ENCODE measurements at places on chromosomes 3 and 15.

DNA sequence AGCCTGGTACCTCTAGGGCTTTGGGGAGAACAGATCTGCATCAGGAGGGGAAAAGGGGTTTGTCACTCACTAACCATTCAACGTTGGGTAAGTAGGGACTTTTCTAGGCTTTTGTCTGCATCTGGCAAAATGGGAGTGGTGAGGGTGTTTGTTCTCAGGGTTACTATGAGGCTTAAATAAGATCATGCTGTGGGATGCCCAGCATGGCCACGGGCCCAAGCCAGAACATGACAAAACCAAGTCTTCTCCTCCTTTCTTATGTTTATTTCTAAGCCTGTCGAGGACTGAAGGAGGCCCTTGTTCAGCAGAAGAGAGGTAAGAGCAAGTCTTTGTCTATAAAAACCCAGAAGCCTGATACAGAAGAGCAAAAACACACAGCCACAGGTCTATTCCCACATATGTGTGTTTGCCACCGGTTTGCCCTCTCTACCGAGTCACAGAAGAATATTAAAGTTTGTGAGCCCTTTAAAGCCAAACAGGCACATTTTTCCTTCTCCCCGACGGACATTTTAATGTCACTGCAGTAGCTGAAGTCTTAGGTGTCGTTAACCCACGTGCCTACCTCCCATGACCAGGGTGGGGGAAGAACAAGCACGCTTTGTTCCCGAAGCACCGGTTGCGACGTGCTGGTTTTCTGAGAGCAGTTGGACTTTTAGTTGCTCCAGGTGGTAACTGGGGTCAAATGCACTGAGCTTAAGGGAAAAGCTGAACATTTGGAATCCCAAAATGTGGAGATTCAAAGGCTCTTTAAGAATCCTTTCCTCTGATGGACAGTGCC, 72.1 kb downstream of the NOX5 start:
- DNase-seq = no peak

DNA sequence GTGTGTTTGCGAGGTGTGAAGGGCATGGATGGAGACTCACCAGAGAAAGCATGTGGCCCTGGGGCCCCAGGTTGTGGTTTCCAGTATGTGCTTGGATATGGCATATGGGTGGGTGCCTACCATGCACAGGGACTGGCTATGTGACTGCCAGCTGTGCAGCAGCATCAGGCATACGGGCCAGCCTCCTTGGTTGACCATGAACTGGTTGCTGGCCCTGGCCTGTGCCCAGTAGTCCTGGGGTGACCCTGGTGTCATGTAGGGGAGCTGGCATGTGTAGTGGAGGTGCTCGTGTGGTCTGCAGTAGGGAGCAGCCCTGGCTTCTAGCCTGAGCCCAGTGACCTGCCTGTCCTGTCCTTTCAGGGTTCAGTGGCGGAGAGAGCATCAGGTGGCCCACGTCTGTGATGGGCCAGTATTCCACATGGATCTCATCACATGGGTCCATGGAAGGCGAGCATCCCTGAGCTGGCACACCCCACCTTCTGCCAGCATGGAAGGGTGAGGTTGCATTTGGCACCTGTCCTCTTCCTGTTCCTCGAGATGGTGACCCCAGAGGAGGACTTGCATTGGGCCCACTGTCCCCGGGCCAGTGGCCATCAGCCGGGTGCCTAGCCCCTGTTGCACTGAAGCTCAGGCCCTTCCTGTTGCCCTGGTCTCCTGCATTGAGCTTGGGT, 228.9 kb downstream of the SNRPN start:
- DNase-seq = no peak

- no peak for DNase-seq
Measured at GRCh38 chr3:172782235-172782634, 31.7 kb downstream of the ECT2 start.

- no peak for DNase-seq
Measured at GRCh38 chr3:46703013-46703520, 1.9 kb downstream of the TMIE start.

DNA sequence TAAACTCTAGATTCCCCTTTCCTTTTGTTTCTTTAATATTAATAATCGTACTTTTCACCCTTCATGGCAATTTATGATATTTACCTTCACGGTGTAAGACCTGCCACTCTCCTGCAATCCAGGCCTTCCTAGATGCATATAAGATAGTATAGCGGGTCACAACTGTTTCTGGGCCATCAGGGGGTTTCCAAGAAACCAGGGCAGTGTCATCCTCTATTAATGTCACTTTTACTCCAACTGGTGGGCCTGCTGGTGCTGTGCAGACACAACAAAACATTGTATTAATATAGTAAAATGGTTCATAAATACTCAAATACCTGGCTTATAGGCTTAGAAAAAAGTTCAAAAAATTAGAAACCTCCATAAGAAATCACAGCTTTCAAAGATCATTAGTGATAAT, 48.9 kb upstream of the PYGO1 start:
- no peak for DNase-seq

GRCh38 chr3:20218215-20218614, 32.2 kb upstream of the SGO1 start:
- no peak for DNase-seq

- peak; percentile 49 for DNase-seq
Measured at GRCh38 chr3:49668861-49669260, 5.3 kb upstream of the APEH start.

- DNase-seq = no peak
Measured at GRCh38 chr3:138332472-138333073, 2.9 kb upstream of the NME9 start.

DNA sequence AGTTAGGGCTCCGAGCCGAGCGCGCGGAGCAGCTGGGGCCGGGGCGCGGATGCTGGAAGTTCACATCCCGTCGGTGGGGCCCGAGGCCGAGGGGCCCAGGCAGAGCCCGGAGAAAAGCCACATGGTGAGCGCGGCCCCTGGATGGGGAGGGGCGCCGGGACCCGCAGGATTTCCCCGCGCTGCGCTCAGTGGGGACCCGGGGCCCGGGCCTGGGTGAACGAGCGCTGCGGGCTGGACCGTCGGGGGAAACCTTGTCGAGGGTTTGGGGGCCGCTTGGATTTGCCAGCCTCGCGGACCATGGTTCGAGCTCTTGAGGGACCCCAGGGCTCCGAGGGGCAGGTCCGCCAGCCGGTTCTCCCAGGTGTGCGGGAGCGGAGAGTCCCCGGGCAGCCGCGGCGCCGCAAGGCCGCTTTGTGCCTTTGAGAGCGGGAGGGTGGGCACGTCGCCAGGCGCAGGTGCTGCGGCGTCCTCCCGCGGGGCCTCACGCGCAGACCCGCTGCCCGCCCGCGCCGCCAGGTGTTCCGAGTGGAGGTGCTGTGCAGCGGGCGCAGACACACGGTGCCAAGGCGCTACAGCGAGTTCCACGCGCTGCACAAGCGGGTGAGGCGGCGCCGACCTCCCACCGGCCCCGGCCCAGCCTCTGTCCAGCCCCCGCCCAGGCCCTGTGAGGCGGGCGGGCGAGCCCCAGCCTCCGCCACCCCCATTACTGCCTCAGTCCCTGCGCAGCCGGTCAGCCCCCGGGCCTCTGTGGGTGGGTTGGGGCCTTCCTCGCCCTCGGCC, at the start of gene SNX22:
SNX22 (plus strand) TSS at position 5 of the 780 bp plus-strand sequence; CDS start at position 50, 45 bp downstream.
- DNase-seq = peak; percentile 17

- peak; percentile 33 for DNase-seq
Measured at GRCh38 chr3:149042789-149043386, 43.4 kb downstream of the HLTF start.

Data from Daoy (cell line).